ENCODE measurements at places on chromosomes 7 and 10. TPM values are rescaled to one million over a fixed set of nuclear protein-coding genes. Genes with fewer than 3 reads are reported as not detected.

Gene PRLHR
- not detected for total RNA-seq

- no peak for DNase-seq
Observed at GRCh38 chr10:3658766-3659165, 126.2 kb downstream of the KLF6 start.

Gene DNAJC1
- 33.9 TPM for total RNA-seq

- DNase-seq = no peak
Observed at GRCh38 chr10:31031205-31031557, 484 bp downstream of the ZNF438 start.

Gene CXCL12
- total RNA-seq = 0.77 TPM

GRCh38 chr7:6271060-6271658, 1.3 kb downstream of the CYTH3 start:
- DNase-seq = no peak

DNA sequence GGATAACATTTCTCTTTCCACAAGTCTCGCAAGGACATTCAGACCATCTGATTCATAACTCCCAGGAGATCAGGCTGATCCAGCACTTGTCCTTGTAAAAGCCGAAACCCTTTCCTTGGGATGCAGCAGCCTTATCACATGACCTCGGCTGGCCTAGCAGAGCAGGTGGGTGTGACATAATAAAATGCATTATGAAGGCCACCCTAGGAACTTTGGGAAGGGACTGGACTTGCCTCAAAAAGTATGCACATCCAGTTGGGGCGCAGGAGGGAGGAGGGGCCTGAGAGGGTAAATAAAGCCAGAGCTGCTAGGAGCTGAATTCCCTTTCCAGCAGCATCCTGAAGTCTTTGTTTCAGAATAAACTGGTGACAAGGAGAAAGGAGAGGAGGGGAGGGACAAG, 260.8 kb downstream of the SNX13 start:
- DNase-seq = no peak

- DNase-seq = no peak
Observed at GRCh38 chr10:3734111-3734510, 50.9 kb downstream of the KLF6 start.

DNA sequence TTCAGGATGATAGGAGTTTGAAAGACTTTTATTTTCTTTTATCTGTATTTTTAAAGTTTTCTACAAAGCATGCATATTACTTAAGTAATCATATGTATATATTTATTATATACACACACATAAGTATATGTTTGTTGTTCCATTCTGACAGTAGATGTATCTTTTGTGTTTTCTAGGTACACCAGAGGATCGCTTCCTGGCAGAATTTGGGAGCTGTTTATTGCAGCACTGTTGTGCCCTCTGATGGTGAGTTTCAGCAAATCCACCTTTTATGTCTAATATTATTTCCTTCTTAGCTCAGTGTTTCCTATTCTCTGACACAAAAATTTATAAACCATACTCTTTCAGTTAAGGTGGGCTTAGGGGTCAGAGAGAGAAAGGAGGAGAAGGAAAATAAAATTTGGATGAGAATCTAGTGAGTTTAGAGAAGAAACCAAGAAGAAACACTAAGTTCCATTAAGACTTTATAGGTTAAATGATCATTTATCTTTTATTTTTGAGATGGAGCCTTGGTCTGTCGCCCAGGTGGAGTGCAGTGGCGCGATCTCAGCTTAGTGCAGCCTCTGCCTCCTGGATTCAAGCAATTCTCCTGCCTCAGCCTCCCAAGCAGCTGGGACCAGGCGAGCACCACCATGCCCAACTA, 59.2 kb upstream of the OIT3 start:
- peak; percentile 79 for DNase-seq

- DNase-seq = peak; percentile 23
Observed at GRCh38 chr10:114437473-114438292, 33.4 kb upstream of the AFAP1L2 start.

- DNase-seq = no peak
Observed at GRCh38 chr7:106015381-106016218, 52.5 kb downstream of the CDHR3 start.

Gene ACSL5
- 59.9 TPM for total RNA-seq

Gene PON3
- total RNA-seq = 0.13 TPM

DNA sequence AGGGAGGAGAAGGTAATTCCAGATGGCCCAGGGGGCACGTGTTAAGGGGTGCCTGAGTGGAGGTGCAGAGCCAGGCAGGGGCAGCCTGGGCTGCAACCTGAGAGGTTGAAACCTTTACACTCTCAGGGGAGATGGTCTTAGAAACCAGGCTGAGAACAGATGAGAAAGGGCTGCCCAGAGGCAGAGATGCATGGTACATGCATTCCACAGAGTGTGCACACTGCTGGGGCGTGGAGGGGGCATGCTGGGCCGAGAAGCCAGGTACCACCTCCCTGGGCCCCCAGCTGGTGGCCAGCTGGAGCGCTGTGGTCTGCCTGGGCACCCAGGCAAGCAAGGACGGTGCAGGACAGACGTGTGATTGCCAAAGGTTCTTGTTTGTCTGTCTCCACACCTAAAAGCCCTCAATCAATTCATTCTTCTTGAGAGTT, 14.1 kb upstream of the CSGALNACT2 start:
- DNase-seq = no peak

DNA sequence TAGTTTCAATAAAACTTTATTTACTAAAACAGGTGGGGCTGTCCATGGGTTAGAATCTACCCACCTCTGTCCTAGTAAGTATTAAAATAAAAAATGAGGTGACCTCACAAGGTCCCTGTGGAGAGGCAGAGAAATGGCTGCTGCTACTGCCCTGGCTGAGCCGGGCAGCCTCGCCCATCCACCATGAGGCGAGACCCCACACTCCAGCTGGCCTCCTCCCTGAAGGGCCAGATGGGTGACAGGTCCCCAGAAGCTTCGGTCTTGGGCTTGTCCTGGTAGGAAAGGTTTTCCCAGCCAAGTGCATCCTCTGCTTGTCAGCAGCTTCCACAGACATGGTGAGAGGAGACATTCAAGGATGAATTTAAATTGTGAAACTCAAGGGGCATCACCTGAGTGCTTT, 565.8 kb downstream of the PTPRN2 start:
- no peak for DNase-seq

Gene TMEM176B
- total RNA-seq = not detected

Gene GRB10
- total RNA-seq = 98.5 TPM

- DNase-seq = no peak
Observed at GRCh38 chr7:159040146-159040545, 104.5 kb downstream of the VIPR2 start.

GRCh38 chr7:96287132-96287531, 34.8 kb downstream of the SLC25A13 start:
- DNase-seq = no peak

DNA sequence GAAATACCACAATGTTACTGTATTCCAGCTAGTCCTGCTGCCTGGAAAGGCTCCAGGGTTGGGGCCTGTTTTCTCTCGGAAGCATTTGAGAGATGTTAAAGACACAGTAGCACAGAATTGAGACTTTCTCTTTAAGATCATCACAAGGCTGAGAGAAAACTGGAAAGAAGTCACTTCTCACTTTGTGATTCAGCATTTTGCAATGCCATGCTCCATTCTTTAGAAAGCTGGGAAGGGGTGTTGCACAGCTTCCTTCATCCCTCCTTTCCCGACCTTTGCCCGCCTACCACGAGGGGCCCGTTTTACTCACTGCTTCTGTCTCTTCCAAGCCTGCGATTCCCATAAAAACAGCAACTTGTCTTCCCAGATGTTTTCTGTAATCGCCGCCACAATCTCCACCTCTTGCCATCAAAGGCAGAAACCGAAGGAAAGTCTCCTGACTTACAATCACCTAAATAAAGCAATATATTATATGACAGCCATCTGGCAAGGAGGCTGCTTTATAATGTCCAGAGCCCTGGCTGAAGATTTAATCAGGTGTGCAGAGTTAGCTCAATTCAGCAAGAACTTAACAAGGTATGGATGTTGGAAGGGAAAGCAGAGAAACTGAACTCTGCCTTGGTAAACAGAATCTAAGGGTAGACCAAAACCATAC, 18.9 kb downstream of the NOD1 start:
- DNase-seq = peak; percentile 39

DNA sequence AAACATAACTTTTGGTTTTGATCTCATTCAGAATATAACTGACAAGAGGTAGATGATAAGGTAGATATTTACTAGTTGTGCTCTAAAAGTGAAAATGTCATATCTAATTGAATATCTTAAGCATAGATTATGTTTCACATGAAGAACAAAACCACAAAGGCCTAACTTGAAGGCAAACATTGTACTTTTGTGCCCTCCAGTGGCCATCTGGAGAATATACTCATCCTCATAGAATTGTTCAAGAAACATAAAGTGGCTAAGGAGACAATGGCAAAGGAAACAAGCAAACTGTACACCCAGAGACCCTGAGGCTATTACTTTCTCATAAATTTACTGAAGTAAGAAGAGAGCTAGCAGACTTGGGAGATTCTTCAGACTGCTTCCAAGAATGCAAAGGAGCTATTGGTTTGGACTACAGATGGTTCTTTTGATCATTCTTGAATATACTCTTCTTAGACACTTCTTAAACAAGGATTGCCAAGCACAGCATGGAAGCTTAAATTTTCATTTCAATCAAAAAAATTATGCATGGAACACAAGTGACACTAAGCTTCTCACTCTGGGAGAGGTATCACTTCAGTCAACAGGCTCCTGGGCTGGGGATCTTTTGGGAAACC, 98.2 kb upstream of the DKK1 start:
- peak; percentile 78 for DNase-seq

Gene RTKN2
- total RNA-seq = under 0.01 TPM

Gene POLR2J2
- total RNA-seq = 2.4 TPM

DNA sequence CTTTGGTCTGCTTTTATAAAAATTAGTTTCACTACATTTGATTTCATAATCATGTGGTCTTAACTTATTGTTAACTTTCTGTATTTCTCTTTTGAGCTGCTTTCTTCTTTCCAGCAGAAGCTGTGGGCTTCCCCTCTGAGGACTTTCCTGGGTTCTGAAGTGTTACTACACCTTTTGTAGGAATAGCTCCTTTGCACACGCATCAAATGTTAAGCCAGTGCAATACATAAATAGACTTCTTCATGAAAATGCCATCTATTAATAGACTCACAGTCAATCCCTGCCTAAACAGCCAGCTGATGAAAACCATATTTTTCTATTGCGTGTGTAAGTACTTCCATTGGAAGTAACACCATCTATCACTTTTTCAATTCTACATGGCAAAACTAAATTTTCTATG, 1.5 kb downstream of the ABCB4 start:
- no peak for DNase-seq

Gene PON1
- total RNA-seq = not detected

- no peak for DNase-seq
Observed at GRCh38 chr7:26681819-26682418, 182.5 kb downstream of the SKAP2 start.

Gene CLDN4
- 0.25 TPM for total RNA-seq

DNA sequence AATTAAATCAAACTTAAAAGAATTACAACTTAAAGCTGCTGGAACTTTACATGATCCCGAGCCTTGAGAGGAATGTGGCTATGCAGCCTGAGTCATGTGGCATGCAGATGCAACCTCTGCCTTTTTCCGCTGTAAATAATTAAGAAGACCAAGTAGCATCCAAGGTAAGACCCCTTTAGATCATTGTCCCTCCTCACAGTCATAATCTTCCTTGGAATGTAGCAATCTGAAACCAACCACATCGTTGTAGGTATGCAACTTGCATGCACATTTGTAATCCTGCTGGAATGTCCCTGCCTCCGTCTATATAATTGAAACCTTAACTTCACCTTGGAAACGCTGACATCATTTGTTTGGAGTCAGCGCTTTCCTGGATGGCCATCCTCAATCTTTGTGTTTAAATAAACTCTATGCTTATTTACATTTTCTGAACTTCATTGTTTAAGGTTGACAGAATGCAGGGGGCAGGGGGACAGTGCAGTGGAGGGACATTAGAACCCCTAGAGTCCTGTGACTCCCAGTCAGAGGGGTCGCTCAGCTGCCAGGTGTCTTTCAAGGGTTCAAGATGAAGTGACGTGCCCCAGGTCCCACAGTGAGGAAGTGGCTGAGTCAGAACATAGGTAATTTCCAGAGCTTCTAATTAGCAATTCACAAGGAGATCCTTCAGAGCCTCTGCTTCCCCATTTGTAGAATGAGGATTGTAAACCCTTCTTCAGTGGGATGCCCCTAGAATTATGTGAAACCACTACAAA, 110.7 kb downstream of the RALA start:
- DNase-seq = peak; percentile 20

DNA sequence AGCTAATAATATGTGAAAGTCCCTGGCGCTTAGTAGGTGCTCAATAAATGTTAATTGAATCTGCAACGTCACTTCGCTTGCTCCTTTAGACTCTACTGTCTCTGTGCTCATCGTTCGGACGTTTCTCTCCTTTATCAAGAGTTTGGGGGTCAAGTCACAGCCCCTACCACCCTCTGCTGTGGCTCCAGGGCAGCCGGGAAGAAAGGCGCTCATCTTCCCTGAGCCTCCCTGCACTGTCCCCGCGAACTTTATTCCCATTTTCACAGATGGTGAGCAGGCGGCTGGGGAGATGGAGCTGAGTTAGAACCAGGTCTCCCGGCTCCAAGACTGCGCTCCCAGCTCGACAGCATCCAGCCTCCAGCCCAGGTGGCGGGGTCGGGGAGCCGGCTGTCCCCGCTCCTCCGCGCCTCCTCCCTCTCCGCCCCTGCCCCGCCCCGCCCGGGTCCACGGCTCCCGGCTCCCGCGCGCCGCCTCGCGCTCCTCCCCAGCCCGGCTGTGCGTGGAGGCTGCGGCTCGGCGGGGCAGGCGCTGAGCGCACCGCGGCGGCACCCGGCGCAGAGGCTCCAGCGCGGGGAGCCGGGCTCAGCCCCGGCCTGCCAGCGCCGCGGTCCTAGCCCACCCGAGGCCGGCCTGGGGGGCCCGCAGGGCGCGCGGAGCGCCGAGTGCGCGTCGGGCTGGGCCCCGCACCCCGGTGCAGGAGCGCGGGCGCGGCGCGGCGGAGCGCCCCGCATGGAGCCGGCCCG, at the start of gene CLEC2L:
TSS of gene CLEC2L (plus strand) at position 487 of the 743 bp plus-strand sequence. CDS start at position 730, 243 bp downstream.
- DNase-seq = no peak

GRCh38 chr7:1567049-1567771, 2.6 kb downstream of the PSMG3 start:
- DNase-seq = no peak

Gene ARMC3
- not detected for total RNA-seq

DNA sequence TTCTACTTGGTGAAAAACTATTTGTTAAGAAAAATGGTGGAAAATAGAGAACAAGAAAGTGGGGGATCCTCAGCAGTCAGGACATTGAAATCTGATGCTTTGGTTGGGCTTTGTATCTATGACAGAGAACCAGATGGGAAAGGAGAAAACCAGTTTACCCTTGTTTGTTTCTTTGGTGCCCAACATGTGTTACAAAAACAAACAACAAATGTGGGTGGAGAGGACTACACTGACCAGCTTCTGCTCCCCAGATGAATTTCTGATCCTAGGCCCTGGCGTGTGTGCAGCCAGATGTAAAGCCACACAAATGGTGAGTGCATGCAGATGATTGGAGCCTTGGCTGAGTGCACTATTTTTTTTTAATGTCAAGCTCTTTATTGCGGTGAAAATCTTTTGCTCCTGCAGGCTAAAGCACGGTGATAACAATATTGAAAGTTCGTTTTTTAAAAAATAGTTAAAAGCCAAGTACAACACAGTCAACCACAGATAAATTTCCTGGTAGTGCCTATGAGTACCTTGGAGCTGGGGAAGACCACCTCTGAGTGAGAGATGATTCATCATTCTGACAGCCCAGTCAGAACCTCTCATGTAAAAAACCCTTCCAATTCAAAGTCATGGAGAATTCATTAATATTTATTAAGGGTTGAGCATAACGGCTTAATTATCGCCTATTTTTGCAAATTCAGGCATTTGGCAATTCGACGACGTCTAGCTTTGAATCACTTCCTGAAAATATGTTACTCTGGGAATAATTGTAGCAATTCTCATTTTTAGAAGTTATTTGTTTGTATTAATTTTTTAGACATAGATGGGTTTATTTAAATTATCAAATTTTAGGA, 163.7 kb downstream of the AGMO start:
- no peak for DNase-seq

Data from dermis microvascular lymphatic vessel endothelial cell (primary cell).